Activated CD4-positive, CD25-positive, alpha-beta regulatory T cell treated with anti-CD3 and anti-CD28 coated beads, Interleukin-2, amount 50 U/mL, for 72 hours (primary cell): ENCODE measurements at places on chromosomes 2 and 18.

DNA sequence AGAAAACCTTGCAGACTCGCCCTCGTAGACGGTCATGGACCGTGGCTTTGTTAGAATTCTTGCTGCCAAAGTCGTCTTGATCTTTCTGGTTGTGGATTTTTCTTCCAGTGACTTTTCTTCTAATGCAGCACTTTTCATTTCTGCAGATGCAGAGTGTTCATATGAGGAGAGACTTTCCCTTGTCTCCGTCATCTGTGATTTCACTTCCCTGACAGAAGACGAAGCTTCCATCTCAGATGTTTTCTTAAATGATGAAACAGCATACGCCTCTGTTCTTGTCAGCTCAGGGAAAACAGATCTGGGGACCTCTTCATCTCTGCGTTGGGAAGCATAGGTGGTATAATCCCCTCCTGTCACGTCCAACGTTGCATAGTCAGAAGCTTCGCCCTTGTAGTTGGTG lies 50.9 kb downstream of the PLEKHA3 start:
- no peak for DNase-seq

DNA sequence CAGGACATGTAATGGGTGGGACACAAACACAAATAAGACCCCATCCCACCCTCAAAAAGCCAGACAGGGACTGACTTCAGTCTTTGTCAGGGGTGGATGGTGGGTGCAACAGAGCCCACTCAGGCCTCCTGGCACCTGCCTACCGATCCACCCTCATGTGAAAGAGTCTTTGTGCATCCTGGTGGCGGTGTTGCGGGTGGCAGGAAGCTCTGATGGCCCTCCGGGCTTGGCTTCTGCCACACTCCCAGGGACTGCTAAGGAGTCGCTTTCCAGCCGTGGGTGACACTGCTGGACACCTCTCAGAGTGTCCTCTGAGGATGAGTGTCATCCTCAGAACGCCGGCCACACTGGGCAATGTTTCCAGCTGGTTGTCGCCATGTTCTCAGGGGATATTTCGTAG lies 92.6 kb downstream of the LDLRAD4 start:
- DNase-seq: no peak

GRCh38 chr2:203782262-203782976 lies 76.0 kb downstream of the CD28 start:
- DNase-seq: peak; percentile 42

DNA sequence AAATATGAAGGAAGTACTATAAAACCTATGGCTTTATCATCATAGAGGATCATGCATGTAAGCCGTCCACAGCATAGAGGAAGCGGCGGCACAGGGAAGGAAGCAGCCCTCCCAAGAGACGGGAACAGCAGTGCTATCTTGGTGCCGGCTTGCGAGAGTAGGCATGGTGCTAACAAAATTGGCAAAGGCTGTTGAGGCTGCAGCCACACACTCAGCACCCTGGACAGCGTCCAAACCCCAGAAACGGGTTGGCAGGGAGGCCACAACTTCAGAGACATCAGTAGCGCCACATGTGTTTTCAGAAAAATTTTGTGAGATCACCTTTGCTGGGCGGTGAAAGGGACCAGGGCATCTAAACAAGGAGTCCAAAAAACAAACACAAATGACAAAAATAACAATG lies 37.7 kb downstream of the NETO1 start:
- no peak for DNase-seq

DNA sequence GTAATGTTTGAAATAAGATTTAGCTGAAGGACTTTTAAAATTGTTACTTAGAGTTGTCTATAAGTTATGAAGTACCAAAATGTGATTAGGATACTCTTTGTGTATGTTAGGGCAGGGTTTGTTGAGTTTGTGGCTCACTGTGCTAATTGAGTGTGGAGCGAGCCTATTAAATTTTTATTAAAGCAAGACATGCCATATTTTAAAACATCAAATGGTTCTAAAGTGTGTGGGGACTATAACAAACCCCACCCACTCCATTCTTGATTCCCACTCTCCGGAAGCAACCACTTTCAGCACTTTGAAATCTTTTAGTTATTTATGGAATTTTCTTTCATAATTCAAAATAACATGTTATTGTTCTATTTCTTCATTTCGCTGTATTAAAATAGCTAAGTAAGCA lies 1.8 kb downstream of the HNMT start:
- no peak for DNase-seq

- no peak for DNase-seq
Measured at GRCh38 chr2:132497591-132497990, 81.0 kb downstream of the GPR39 start.

DNA sequence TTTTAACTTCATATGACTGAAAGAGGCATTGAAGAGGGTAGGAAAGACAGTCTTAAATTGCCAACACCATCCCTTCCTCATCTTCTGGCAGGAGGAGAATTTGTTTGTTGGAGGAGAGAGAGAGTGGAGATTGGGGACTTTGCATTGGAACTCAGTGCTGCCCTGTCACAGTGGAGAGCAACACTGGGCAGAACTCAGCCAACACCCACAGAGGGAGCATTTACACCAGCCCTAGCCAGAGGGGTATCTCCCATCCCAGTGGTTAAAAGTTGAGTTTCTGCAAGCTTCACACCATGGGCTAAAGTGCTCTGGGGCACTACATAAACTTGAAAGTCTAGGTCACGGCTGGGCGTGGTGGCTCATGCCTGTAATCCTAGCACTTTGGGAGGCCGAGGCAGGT lies 174.1 kb downstream of the ANKRD30B start:
- no peak for DNase-seq

DNA sequence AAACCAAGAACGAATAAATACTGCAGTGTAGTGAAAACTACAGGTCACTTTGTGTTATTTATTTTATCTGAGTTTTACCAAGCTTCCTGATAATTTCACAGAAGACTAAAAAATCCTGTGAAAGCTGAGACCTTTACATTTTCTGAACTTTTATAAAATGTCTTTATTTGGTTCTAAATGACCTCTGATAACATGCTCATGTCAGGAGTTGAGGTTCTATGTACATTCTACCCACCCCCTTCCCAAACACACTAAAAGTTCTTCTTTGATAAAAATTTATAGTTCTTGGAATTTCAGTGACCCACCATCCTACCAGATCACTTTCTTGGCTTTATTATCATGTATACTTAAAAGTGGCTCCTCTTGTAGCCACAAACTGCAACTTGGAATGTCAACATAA lies 463.1 kb downstream of the PIK3C3 start:
- no peak for DNase-seq

- no peak for DNase-seq
Measured at GRCh38 chr2:188984065-188984491, 9.9 kb downstream of the COL3A1 start.

DNA sequence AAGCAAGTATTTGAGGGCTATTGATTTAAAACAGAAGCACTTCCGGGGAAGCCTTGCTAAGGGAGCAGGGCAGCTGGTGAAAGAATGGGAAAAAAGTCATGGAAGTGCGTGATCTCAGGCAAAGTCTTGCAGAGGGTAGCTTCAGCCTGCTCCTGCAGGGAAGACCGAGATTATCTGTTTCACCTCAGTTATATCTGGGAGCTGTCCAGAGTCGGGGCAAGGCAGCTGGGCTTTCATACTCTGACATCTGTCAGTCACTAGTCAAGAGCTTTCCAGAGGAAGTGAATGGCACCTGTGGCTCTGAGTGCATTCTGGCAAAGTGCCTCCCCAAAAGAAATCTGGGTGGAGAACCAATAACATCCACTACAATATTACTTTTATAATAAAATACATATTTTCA lies 8.7 kb downstream of the NXPH2 start:
- DNase-seq: no peak

DNA sequence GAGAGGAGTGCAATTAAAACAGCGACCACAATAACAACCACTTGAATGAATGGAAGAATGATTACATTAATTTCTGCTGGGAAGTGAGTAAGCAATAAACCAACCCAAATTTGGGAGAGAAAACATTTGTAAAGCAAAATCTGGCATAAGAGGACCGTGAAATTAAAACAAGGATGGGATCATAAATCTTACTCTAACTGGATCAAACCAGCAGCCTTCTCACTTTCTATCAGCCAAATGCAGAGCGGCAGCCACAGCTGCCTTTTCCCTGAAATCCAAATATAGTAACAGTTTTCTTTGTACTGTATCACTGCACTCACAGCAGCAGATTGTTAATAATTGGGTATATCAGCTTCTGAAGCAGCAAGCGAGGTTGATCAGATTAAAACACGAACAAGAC lies 245.2 kb upstream of the REG3G start:
- no peak for DNase-seq

DNA sequence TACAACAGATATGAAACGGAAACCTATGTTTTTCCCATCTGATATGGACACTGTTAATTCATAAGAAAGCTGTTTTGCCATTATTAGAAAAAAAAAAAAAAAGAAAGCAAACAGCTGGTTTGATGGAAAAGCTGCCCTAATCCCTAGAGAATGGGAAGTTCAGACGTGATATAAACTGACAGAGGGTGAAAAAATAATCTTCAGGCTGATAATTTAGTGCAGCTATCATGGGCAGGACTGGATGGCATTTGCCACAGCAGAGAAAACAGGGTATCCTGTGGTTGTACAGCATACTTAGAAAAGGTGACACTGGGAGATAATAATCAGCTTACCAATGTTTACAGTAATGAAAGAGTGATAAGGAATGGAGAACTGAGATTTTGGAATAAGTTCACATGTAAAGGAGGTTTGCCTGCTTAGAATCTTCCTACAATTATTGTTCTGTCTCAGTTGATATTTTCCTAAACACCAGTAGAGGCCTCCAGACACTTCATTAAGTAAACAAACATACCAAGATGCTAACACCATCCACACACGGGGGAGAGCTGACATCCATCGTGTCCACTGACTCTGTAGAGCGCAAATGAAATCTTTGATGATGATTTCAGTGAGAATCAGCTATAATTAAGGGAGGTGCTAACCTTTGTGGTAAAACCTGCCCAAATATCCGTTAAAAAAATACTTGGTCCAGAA lies 211.6 kb upstream of the MMADHC start:
- no peak for DNase-seq

DNA sequence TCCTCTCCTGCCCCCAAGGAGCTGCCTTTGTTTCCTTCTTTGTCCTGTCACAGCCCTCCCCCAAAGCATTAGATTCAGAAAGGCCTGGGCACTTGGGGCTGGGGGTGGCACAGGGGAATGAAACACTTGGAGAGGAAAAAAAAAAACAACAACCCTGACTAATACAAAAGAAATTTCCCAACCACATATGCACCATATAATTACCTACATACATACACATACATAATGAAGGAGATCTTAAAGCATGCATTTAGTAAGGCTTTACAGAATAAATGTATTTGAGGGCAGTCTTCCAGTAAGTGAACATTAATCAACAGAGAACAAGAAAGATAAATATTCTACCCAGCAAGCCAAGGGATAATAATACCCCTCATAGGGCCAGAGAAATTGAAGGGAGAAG lies 70.0 kb upstream of the PPP1CB start:
- DNase-seq: no peak

- DNase-seq: no peak
Measured at GRCh38 chr2:172488556-172488955, 61.2 kb downstream of the ITGA6 start.

DNA sequence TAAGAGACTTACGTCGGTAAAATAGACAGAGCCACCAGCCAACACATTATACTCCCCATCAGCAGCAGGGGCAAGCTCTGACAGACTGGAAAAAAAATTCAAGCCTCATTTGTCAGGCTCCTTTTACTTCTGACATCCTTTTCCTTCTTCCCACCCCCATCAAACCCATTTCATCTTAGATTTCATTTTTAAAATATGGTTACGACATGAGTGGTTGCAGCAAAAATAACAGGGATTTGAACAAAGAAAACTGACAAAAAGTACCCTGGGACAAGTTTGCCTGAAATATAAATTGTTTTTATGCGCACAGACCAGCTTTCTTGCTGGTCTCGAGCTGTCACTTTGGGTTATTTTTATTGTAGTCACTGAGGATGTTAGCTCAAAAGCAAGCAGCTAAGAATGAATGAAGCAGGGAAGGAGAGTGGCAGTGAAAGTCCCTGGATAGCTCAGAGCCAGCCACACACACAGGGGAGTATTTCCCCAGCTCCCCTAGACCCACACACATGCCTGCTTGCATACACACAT lies 30.7 kb upstream of the LINC00305 start:
- no peak for DNase-seq

DNA sequence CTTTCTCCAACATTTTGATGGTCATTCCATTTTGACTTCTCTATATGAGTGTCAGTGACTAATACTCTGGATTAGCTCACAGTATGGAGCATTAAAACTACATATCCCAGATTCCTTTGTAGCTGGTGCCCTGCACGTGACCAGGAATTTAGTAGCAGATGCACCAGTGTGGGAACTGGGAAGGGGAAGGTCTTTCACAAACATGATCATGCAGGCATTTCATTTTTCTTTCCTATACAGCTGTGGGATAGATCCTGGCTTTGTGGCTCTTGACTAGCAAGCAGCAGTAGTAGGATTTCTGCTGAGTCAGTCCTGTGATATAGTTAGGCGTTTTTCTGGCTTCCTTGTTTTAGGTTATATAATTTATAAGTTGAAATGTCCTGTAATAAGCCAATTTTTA lies 971.0 kb upstream of the CDH2 start:
- DNase-seq: no peak

DNA sequence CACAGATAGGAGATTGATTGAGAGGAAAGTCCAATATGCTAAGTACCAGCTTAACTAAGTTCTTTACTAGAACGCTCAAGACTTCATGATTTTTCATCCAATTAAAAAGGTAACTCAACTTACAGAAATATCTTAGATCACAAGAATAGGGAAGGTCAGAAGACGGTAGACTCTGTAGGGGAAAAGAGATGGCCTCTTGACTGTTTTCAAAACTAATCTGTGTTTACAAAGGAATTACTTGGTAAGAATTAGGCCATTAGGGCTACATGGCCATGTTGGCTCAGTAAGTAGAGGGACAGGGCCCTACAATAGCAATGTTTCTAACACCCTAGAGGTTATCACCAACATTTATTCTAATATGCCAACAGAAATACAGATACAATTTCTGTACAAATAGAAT lies 172.7 kb upstream of the ZFP36L2 start:
- no peak for DNase-seq

GRCh38 chr2:121722479-121722878 lies 14.2 kb downstream of the NIFK start:
- DNase-seq: no peak

- DNase-seq: no peak
Measured at GRCh38 chr2:229611360-229611759, 103.0 kb downstream of the DNER start.

DNA sequence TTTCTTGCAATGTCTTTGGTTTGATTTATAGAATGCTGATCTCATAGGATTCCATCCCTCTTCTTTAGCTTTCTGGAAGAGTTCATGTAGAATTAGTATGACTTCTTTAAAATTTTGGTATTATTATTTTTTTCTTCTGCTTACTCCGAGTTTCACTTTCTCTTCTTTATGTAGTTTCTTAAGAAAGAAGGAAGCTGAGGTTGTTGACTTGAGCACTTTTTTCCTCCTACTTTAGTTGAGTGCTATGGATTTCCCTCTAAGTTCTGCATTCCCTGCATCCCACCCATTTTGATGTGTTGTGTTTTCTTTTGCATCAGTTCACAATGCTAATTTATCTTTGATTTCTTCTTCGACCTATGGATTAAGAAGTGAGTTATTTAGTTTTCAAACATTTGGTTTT lies 78.9 kb upstream of the SPRED2 start:
- no peak for DNase-seq

- DNase-seq: no peak
Measured at GRCh38 chr18:35956226-35956625, 16.3 kb upstream of the RMP24 start.
